CD4-positive, alpha-beta T cell treated with Interleukin-17A for 1 hour (primary cell): ENCODE measurements at places on chromosomes 4 and X.

DNA sequence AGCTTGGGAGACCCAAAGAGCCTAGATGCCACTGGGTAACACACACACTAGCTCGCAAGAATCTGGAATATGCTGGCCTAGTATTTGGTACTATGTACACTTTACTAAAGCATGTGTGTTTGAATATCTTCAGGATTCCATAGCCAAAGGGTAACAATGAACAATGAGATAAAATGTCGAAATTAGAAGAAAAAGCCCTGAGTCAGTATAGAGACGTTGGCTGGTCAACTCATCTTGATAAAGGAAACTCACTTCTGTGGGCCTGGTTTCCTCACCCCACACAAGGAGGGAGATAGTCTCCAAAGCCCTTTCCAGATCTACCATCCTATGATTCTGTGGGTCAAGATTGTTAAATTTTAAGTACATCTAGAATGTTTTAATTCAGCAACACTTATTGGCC lies 6.9 kb downstream of the ZDHHC9 start:
- no peak for DNase-seq

DNA sequence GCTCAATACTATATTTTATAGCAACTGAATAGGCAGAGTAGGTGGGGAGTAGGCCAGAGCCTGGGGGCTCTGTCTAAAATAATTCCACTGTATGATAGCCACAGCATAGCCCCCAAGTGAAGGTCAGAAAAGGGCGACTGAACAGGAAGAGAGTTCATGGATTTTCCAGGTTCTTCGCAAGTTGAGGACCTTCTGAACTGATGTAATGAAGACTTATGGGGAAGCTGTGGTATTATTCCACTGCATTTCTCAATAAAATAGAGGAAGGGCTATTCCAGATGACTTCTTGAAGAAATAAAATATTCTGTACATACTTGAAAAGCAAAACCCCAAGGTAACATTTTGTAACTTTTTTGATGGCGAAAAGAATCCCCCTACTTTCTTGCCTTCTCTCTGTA lies 231.4 kb upstream of the GPC4 start:
- DNase-seq, result no peak

- DNase-seq, result no peak
These were observed 329.3 kb upstream of the RPS6KA3 start for GRCh38 chrX:20595928-20596575.

DNA sequence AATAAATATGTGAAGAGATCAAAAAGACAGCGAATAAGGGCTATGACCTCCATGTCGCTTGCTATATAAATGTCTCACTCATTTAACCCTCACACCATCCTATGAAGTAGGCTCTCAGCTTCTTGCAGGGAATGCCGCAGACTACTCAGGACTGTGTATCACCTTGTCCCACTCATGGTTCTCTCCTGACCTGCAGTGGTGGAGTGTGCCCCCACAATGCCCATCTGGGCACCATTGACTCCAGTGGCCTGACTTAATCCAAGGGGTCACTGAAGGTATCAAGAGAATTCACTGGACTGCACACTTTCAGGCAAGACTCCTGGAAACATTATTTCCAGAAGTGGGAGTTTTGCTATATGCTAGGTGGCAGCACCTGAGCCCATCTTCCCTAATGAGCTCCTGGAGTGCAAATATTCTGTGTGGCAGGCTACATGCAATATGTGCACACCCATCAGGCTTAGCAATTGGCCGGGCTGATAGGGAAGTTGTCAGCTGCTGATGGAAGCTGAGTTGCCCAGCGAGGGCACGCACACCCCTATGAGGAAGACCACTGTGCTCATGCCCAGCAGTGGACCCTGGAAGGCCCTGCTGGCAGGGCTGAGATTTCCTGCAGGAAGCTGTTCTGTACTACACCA lies 8.2 kb upstream of the EFNB1 start:
- no peak for DNase-seq

DNA sequence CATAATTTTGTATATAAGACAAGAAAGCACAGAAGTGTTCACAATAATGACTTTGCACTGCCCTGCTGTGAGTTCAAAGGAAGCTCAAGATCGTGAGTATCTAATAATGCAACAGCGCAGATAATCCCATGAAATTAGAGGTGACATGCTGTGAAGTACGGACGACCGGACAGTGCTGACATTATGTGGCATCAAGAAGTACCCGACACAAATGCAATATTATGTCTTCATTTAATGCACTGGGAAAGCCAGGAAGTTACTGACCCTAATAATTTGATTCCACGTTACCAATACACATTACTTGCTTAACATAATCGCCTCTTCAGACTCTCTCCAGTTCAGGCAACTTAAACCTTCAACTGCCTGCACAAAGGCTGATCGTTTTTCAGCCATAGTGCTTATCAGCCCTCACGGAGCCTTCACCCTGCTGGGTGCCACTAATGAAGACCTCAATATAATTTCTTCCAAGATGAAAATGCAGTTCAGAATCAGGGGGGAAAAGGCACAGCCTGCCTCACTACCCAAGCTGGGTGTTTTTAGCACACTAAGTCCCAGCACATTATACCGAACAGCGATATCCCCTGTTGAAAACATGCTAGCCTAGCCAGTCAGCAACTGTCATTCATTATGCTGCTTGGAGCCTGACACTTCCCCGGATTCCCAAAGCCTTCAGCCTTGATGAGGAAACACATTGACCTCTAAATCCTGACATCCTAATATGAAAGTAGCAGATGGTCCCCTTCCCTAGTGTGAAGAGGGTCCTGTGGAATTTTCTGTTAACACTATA lies 56.1 kb downstream of the SLC7A11 start:
- no peak for DNase-seq

DNA sequence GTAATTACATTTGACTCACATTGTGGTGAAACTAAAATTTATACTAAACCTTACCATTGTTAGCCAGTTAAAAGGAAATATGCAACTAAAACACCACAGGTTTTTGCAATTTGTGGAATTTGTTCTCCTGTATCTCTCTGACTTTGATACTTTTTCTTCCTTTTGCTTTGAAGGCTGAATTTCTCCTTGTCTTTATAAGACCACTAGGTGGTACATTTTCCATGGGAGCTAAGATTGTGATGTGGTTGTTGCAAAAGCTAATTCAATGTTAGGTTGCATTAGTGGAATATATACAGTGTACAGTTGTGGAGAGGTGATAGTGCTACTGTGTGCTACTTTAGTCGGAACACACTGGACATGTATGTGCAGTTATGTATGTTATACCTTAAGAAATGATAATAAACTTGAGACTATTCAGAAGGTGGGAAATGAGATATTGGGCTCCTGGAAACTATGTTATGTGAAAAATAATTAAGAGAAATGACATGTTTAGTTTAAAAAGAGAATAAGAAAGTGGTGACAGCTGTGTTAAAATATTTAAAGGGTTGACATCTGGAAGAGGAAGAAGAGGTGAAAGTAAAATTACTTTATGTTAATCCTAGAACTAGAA lies 70.3 kb downstream of the ARL9 start:
- DNase-seq, result peak; percentile 41

GRCh38 chr4:85778632-85779131 lies 303.7 kb downstream of the ARHGAP24 start:
- DNase-seq, result no peak

DNA sequence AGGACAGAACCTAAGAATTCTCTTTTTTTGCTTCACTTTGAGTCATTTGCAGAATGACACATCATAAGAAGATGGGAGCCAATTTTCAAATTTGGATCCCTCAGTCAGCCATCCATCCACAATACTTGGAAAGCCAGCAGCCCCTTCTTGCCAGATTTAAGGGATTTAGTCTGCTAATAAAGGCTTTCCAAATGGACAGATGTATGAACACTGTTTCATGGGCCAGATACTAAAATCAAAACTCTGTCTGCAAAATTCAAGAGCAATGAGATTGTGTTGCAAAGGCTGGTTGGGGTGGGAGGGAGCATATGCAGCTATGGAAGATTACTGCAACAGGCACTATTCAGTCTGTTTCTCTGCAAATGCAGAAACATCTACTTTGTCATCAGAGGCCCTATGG lies 37.7 kb upstream of the KCNIP4 start:
- no peak for DNase-seq

- peak; percentile 12 for DNase-seq
These were observed 65.9 kb downstream of the EFNB1 start for GRCh38 chrX:68894513-68895340.

DNA sequence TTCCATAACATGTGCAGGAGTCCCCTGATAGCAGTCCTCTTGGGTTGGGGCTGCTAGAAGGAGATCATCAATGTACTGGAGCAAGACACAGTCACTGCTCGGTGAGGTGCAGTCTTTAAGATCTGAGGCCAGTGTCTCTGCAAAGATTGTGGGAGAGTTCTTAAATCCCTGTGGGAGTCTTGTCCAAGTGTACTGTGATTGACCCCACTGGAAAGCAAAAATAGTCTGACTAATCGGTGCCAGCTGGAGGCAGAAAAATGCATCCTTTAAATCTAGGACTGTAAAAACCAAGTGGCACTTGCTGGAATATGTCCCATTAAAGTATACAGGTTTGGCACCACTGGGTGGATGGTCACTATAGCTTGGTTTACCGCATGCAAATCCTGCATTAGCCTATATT lies 31.1 kb downstream of the SULT1E1 start:
- DNase-seq, result no peak

DNA sequence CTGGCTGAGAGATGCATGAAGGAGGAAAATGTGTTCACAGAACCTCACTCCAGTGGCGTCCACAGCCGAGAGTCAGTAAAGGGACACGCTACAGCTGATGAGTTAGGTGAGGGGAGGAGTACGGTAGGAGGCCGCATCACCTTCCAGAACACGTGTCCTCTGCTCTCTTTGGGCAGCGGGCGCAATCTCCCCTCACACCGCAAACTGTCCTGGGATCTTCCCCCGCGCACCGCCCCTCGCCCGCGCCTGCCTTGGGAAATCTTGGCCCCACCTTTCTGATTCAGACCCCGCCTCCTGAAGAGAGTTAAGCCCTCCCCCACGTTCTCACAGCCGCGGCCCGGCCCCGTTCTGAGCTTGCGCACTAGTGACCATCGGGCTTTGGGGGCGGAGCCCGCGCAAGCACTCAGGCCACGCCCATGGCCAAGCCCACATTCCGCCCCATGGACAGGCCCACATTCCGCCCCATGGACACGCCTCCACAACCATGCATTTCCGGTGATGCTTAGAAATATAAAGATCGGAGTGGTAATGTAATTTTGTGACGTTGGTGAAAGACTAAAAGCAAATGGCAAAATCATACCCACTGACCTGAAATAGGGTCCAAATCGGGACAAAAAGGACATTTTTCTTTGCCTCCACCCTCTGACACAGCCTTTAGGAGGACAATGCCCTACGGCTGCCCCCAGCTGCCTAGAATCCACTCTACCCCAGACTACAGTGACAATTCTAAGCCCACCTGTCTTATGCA lies 13.3 kb downstream of the SMIM10 start:
- peak; percentile 93 for DNase-seq

DNA sequence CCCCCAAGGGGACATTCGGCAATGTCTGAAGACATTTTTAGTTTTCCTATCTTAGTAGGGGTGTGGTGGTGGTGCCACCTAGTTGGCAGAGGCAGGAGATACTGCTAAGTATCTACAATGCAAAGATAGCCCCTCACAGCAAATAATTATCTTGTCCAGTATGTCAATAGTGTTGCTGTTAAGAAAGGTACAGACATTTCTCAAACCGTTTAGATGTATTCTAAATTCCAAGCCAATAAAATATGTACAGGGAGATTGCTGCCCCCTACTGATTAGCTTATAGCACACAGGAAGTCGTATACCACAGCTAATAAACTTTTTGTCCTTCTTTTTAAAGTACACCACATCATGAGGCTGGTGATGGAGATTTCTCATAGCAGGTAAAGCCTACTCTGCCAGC lies 260.5 kb downstream of the TMA16 start:
- peak; percentile 45 for DNase-seq

DNA sequence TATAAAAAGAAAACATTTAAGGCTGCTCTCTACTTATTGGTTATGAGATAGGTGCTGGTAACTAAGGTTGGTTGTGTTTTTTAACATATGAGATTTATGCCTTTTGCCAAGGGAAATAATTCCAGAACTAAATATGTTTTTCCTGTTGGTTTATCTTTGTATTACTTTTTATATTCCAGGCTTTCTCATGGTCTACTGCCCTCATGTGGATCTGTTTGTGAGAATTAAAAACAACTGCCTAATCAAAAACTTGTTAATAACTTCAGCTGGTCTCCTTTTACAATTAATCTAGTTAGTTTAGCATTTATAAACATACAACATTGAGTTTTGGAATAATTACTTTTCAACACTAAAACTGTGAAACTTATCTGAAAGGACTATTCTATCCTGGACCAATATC lies 1208.3 kb downstream of the ADGRL3 start:
- no peak for DNase-seq

DNA sequence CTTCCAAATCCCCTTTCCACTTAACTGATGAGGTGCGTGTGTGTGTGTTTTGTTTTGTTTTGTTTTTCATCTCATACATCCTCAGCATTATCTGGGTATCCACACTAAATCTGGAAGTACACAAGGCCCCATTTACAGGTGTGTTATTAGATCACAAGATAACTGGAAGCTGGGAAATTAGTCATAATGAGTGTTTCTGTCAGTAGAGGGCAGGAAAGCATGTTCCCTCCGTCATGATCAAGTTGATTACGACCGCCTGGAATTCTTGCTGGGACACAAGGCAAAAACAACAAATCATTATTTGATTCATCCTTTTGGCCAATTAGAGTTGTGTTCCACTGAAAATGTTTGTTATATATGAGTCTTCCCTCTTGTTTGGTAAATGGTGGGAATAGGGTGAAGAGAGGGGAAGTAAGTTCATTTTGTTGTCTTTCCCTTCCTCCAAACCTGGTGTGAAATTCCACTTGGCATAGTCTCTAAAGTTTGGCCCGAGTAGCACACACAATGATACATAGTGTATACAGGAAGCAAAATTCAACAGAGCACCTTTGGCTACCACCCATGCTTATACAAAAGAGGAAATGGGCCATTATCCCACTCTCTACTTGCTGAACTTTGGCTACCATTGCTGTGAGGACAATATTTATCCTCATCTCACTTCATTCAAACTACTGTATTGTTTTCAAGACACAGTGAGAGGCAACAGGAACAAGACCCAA lies 33.3 kb upstream of the TLL1 start:
- DNase-seq, result no peak

DNA sequence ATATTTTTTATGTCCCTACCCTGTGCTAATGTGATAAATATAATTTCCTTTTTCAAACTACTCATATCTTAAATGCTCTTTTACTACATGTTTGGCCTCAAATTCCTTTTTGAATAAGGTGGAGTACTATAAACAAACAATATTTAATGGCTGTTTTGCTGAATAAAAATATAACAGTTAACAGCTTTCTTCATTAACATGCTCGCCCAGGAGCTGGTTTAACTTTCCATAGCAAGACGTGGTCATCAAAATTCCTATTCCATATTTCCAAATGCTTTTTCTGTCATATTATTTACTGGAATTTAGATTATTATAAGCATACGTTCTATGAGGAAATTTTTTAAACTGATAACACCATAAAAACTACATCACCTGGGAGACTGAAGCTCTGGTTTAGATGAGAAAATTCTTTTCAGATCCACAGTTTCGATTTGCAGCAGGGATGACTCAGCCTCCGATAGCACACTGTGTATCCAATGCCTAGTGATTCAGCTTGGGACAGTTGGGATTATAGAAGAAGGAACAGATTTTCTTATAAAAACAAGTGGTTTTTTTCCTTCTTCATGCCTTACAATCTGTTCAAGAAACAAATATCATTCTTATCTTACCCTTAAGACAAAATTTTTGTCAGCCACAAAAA lies 129.1 kb downstream of the FBXO8 start:
- no peak for DNase-seq

- DNase-seq, result no peak
These were observed 69.4 kb upstream of the CLCN4 start for GRCh38 chrX:10087391-10087790.

GRCh38 chrX:131521824-131522223 lies 22.1 kb upstream of the OR13H1 start:
- DNase-seq, result no peak
